Endothelial cell of umbilical vein (primary cell): ENCODE measurements at places on chromosomes 1 and 21. TPM values are rescaled to one million over a fixed set of nuclear protein-coding genes. Genes with fewer than 3 reads are reported as not detected.
A peak's percentile ranks its signal among the peaks of the same experiment; 100 is the strongest.

GJB5 gene
- not detected in 2 replicates for polyA plus RNA-seq

BECN2 gene
- polyA plus RNA-seq, result not detected in 2 replicates

CFHR4 gene
- not detected in 2 replicates for polyA plus RNA-seq

GPR25 gene
- polyA plus RNA-seq, result not detected in 2 replicates

CD1B gene
- not detected in 2 replicates for polyA plus RNA-seq

DNA sequence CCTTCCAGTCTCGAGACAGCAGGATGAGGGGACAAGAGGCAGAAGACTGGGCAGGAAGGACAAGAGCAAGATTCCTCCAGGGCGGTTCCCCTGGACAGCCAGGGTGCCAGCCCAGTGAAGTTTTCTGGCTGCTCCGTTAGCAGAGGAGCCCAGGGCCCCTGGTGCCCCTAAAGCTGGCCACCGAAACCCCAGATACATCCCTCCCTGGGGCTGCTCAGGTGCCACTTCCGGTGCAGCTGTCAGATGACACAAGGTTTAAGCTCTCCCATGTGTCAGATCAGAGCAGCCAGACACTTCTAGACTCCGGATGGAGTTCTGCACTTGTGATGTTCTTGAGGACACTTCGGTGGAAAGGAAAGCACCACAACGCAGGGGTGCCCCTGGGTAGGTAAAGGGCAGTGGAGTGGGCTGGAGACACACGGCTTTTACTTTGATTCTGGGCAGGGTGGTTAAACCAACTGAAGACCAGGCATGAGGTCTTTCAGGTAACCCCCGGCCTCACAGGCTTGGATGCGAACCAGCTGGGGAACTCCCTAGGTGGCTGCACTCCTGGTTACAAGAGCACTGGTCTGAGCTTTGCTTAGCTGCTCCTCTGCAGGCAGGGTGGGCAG is 85.7 kb downstream of the ITPKB start:
- H3K27ac ChIP-seq, result no peak overlapping the region
- no peaks in the 10 kb centered on the region for H3K36me3 ChIP-seq
- H3K4me3 ChIP-seq, result no peak overlapping the region
- no peaks in the 10 kb centered on the region for H3K27me3 ChIP-seq
- no peak for DNase-seq

- H3K4me1 ChIP-seq, result peaks cover 6% of the 10 kb centered on the region
- H3K27me3 ChIP-seq, result no peaks in the 10 kb centered on the region
- H3K36me3 ChIP-seq, result no peaks in the 10 kb centered on the region
- H3K27ac ChIP-seq, result no peak overlapping the region
- DNase-seq, result no peak
- H3K4me3 ChIP-seq, result no peak overlapping the region
These were observed 43.4 kb downstream of the KIAA1614 start for GRCh38 chr1:180956028-180956640.

- no peaks in the 10 kb centered on the region for H3K27me3 ChIP-seq
- H3K4me3 ChIP-seq, result no peak overlapping the region
- no peaks in the 10 kb centered on the region for H3K4me1 ChIP-seq
- DNase-seq, result no peak
These were observed 35.3 kb downstream of the ACOT11 start for GRCh38 chr1:54583307-54583686.

- H3K27me3 ChIP-seq, result no peaks in the 10 kb centered on the region
- peak; percentile 64 for DNase-seq
These were observed 22.3 kb downstream of the APP start for GRCh38 chr21:26148071-26148839.

DNA sequence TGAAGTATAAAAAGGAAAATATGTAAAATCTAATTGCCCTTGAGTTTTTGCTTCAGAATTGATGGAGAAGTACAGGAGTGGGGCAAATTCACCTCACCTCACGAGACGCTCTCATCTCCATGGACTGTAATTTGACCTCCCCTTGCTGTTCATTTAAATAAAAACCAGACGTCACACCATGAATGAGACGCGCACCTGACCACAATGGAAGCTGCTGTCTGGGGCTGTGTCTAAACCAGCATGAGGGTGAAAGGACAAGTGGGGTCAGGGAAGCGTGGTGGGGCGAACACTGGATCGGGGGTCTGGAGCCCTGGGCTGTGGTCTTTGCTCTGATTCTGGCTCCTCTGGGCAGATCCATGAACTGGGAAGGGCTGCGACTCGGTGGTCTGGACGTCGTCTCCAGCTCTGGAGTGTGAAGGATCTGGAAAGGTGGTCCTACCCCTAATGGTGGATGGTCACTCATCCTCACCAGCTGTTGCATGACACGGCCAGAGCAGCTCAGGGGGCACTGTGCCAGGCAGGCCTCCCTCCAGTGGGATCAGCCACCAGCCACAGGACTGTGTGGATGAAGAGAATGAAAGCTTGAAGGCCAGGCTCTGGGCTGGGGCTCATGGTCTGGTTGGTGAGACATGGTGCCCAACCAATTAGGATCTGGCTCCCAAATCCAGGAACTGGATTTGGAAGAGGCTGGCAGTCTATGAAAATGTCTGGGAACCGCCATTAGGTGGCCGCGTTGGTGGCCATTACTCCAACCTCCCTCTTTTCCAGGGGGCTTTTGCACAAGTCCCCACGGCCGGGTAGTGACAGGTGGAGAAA is 728.6 kb downstream of the PTPRU start:
- H3K4me1 ChIP-seq, result no peaks in the 10 kb centered on the region
- DNase-seq, result no peak
- no peak overlapping the region for H3K4me3 ChIP-seq
- H3K36me3 ChIP-seq, result no peaks in the 10 kb centered on the region
- H3K27ac ChIP-seq, result no peak overlapping the region

GRCh38 chr1:2311184-2312032 is 79.9 kb downstream of the MORN1 start:
- DNase-seq, result peak; percentile 43
- peaks cover 7% of the 10 kb centered on the region for H3K4me1 ChIP-seq
- peaks cover 13% of the 10 kb centered on the region for H3K36me3 ChIP-seq
- H3K27me3 ChIP-seq, result no peaks in the 10 kb centered on the region
- H3K4me3 ChIP-seq, result no peak overlapping the region

DNA sequence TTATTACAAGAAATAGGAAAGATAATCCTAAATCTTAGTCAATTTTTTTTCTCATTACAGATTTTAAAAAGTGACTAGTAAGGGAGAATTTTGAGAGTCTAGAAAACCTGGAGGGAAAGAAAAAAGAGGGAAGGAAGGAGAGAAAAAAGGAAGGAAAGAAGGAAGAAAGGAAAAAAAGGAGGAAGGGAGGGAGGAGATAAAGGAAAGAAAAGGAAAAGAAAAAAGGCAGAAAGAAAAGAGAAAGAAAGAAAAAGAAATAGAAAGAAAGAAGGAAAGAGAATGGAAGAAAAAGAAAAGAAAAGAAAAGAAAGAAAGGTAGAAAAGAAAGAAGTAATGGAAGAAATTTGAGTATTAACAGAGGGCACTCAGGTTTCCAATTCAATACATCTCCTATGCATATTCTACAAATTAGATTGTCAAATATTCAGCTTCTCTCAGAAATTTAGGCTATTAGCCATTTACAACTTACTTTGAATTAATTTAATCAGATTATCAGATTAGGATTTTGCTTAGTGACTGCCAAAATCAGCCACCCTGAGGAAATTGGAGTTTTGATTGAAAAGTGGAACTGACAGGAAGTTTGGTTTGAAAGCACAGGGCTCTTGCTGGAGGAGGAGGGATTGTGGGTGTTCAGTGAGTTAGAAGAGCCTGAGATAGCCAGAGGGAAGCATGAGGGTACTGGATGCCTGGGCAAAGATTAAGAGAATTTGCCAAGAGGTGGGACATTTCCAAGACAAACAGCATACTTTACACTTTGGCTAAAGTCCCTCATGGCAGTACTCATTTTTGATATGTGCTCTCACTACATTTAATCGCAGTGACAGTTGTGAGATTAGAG is 677.8 kb downstream of the USP25 start:
- H3K27me3 ChIP-seq, result no peaks in the 10 kb centered on the region
- peak; percentile 36 for DNase-seq
- H3K36me3 ChIP-seq, result no peaks in the 10 kb centered on the region

DNA sequence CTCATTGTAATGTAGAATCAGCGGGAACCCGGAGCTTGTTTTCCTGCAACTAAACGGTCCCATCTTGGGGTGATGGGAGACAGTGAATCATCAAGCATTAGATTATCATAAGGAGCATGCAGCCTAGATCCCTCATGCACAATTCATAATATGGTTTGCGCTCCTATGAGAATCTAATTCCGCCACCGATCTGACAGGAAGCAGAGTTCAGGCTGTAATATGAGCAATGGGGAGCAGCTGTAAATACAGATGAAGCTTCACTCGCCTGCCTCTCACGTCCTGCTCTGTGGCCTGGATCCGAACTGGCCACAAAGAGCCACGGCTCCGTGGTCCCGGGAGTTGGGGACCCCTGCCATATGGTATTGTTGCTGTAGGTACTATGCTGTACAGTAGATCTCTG is 1.6 kb downstream of the IFI44 start:
- H3K27ac ChIP-seq, result no peak overlapping the region
- no peaks in the 10 kb centered on the region for H3K27me3 ChIP-seq
- H3K4me1 ChIP-seq, result peaks cover 8% of the 10 kb centered on the region
- no peak overlapping the region for H3K4me3 ChIP-seq
- peak; percentile 37 for DNase-seq

GRCh38 chr1:100924212-100924611 is 28.3 kb downstream of the SLC30A7 start:
- no peak overlapping the region for H3K27ac ChIP-seq
- peak; percentile 49 for DNase-seq
- no peaks in the 10 kb centered on the region for H3K27me3 ChIP-seq
- peaks cover 8% of the 10 kb centered on the region for H3K36me3 ChIP-seq

DNA sequence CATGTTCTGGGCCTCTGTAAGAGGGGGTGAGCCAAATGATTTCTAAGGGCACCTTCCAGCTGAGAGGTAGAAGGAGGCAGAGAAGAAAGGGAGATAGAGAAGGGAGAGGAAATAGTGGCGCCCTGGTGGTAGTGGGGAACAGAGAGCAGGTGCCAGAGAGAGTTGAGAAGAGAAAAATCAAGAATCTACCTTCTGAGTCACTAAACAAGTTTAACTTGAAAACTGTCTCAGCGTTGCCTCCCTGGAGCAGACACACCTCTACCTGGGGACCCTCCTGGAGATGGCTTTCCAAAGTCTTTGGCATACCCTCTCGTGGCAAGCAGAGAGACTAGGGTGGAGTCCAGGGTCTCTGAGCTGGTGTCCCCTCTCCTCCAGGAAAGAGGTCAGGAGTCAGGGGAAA is 1.1 kb upstream of the SLC45A3 start:
- no peaks in the 10 kb centered on the region for H3K36me3 ChIP-seq
- H3K4me1 ChIP-seq, result peaks cover 19% of the 10 kb centered on the region
- no peak overlapping the region for H3K4me3 ChIP-seq
- no peaks in the 10 kb centered on the region for H3K27me3 ChIP-seq
- no peak overlapping the region for H3K27ac ChIP-seq
- DNase-seq, result no peak

DNA sequence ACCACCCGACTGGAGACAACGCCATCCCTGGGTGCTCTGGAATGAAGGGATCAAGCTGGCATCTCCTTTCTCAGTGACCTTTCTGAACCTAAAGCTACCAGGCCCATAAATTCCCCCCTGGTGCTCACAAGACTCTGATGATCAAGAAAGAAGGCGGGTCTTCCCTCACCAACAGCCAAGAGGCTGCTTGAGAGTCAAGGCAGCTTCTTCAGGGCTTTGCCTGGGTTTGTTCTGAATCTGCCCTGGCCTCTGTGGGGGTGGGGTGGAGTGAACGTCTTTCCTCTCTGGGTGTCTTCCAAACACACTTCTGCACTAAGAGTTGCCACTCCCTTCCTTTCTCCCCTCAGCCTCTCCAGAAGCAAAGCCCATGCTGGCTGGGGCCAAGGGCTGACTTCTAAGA is 36.1 kb downstream of the CD247 start:
- H3K4me1 ChIP-seq, result no peaks in the 10 kb centered on the region
- no peaks in the 10 kb centered on the region for H3K27me3 ChIP-seq
- H3K36me3 ChIP-seq, result no peaks in the 10 kb centered on the region
- H3K27ac ChIP-seq, result no peak overlapping the region

DNA sequence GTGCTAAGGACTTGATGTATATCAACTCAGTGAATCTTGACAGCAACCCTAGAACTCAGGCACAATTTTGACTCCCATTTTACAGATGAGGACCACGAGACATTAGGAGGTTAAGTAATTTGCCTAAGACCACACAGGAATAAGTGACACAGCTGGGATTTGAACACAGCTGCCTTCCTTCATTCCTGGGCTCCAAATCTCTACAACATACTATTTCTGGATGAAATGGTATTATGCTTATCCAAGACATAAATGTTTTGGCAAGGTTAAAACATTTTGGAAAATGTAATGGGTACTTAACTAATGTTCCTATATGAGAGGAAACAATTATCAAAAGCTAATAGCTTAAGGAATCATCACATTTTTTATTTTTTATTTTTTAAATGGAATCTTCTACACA is 4.8 kb downstream of the CLDN8 start:
- no peak overlapping the region for H3K27ac ChIP-seq
- DNase-seq, result no peak
- no peak overlapping the region for H3K4me3 ChIP-seq

GRCh38 chr1:167627615-167627864 is 2.5 kb upstream of the RCSD1 start:
- H3K4me3 ChIP-seq, result no peak overlapping the region
- DNase-seq, result no peak
- H3K27ac ChIP-seq, result no peak overlapping the region
- peaks cover 28% of the 10 kb centered on the region for H3K27me3 ChIP-seq

GRCh38 chr1:16180291-16180824 is 24.5 kb upstream of the EPHA2 start:
- no peaks in the 10 kb centered on the region for H3K36me3 ChIP-seq
- DNase-seq, result no peak
- peaks cover 44% of the 10 kb centered on the region for H3K4me1 ChIP-seq

DNA sequence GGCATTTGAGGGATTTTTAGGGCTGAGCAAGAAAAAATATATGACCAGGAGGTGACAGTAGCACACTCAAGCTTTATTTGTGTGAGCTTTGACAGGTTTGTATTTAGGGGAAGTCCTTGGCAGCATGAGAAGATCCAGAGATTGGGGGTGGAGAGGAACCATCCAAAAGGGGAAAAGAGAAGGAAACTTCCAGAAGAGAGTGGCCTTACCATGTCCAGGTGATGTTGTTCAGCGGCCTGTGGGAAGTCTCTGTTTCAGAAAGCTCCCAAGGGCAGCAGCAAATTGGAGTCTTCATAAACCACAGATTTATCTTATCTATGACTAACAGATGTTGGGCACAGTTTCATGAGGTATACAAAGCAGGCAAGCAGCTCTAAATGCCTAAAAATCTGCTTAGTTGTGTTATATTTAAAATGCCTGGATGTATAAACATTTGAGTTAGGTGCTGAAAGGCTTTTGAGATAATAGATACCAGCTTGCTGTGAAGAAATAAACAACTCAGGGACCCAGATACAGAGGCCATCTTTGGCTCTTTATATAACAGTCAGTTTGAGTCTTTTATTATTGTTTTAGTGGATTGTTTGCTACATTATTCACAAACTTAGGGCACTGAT is 21.2 kb upstream of the ADAR start:
- DNase-seq, result no peak
- no peaks in the 10 kb centered on the region for H3K36me3 ChIP-seq
- no peak overlapping the region for H3K4me3 ChIP-seq
- peaks cover 7% of the 10 kb centered on the region for H3K4me1 ChIP-seq

GRCh38 chr1:194570476-194570875 is 1384.1 kb upstream of the B3GALT2 start:
- H3K27ac ChIP-seq, result no peak overlapping the region
- no peaks in the 10 kb centered on the region for H3K4me1 ChIP-seq
- H3K27me3 ChIP-seq, result no peaks in the 10 kb centered on the region
- no peaks in the 10 kb centered on the region for H3K36me3 ChIP-seq
- no peak for DNase-seq
- H3K4me3 ChIP-seq, result no peak overlapping the region
